Hair follicle dermal papilla cell (primary cell): ENCODE measurements at places on chromosomes 13 and 19. TPM values are rescaled to one million over a fixed set of nuclear protein-coding genes. Genes with fewer than 3 reads are reported as not detected.

IFNL1 gene
- not detected in 2 replicates for total RNA-seq

ZNF582 gene
- 3.4 and 5.1 TPM in 2 replicates for total RNA-seq

RFXAP gene
- total RNA-seq, result 1.3 and 1.7 TPM in 2 replicates

ADGRL1 gene
- 4.9 and 5.1 TPM in 2 replicates for total RNA-seq

ICAM5 gene
- 1.5 TPM in 1 of 2 replicates, not detected in the other for total RNA-seq

EFNB2 gene
- total RNA-seq, result 13.5 and 15.5 TPM in 2 replicates

CFAP97D2 gene
- total RNA-seq, result not detected in 2 replicates

CRLF1 gene
- total RNA-seq, result 0.36 and 0.49 TPM in 2 replicates

LYL1 gene
- 0.36 and 0.81 TPM in 2 replicates for total RNA-seq

ZNF431 gene
- total RNA-seq, result 4.4 and 5.5 TPM in 2 replicates

GAS6 gene
- total RNA-seq, result 314 and 418 TPM in 2 replicates

ZNF626 gene
- total RNA-seq, result 23.6 and 28.1 TPM in 2 replicates

ZNF320 gene
- 14.1 and 20.0 TPM in 2 replicates for total RNA-seq

ATP1A3 gene
- not detected in 2 replicates for total RNA-seq

MTUS2 gene
- 5.5 and 7.4 TPM in 2 replicates for total RNA-seq
